ENCODE measurements at places on chromosomes 12 and 14.
A peak's percentile ranks its signal among the peaks of the same experiment; 100 is the strongest.

DNA sequence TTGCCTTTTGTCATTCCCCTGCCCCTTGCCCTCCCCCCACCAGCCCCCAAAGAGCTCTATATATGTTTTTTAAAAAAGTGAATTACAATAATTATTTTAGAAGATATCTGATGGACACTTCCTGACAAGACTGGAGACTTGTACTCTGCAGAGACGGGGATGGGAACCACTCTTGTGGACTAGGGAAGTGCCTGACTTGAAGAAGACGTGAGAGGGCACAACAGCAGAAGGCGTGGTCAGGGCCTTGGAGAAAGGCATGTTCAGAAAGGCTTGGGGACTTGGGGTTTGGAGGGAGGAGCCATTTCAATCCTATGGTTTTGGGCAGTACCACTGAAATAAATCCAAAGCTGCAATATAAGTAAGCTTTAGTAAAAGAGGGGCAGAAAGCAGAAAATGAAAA is 154.7 kb downstream of the APAF1 start:
- DNase-seq = no peak

DNA sequence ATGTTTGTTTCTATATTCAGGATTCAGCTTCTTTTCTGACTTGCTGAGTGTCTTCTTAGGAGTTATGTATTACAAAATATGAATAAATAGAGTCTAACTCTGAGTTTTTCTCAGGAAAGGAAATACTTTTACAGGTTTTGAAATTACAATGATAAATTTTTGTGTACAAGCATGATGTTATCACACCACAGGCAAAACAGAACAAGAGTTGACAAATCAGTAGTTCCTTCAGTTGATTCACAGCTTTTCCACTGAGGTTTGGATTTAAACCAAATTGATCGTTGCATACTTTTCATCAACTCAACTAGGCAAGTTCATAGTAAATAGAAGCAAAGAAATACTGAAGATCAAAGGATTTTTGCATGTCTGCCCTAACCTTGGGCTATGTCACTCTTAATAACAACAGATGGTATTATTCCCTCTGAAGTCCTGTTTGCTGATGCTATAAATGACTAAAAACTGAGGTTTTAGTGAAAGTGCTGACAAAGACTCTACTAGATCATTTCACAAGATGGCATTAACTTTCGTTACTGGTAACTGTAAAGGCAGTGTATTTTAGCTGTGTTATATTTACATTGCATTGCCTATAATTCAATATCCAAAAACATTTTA is 520.2 kb downstream of the FLRT2 start:
- no peak for DNase-seq

DNA sequence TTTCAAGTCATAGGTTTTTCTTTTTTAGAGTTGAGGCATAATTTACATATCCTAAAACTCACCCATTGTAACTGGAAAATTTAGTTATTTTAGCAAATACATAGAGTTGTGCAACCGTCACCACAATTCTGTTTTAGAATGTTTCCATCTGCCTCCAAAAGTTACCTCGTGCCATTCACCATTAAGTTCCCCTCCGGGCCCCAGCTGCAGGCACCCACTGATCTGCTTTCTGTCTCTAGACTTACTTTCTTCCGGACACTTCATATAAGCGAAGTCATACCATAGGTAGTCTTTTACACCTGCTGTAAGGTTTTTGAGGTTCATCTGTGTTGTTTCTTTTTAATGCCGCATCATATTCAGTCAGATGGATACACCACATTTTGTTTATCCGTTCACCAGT is 28.7 kb downstream of the PPP2R5C start:
- no peak for DNase-seq

DNA sequence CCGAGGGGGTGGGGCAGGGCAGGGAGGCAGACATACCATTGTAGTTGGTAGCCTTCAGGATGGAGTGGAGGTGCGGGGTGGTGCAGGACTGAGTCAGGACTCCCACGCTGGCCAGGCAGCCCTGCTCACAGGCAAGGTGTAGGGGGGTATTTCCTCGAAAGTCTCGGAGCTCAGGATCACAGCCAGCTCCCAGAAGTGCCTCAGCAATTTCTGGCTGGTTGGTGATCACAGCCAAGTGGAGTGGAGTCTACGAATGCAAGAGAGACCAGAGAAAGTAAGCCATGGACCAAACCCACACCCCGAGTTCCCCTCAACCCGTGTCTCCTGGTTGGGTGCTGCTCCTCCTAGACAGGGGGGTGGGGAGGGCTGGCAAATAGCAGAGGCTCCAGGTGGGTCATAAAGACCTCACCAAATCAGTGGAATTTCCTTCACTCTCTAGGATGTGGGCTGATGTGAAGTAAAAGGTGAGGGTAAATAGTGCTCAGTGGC is 1.4 kb downstream of the NFKBIA start:
- no peak for DNase-seq

DNA sequence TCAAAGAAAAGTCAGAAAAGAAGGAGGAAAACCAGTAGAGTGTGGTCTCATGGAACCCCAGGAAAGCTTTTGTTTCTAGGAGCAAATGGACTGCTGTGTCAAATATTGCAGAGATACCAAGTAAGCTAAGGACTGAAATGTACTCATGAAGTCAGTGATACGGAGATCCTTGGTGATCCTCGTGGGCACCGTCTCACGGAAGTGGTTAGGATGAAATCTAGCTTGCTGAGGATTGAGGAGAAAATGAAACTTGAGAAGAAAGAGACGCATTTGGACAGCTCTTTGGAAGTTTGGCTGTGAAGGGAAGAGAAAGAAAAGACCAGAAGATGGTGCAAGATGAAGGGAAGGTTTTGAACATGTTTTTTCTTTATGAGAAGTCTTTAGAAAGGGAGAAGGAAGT is 104.0 kb upstream of the CCND2 start:
- DNase-seq = no peak

GRCh38 chr12:91098941-91099340 is 12.4 kb downstream of the LUM start:
- peak; percentile 26 for DNase-seq

GRCh38 chr12:103882861-103883596 is 42.0 kb upstream of the NT5DC3 start:
- no peak for DNase-seq

DNA sequence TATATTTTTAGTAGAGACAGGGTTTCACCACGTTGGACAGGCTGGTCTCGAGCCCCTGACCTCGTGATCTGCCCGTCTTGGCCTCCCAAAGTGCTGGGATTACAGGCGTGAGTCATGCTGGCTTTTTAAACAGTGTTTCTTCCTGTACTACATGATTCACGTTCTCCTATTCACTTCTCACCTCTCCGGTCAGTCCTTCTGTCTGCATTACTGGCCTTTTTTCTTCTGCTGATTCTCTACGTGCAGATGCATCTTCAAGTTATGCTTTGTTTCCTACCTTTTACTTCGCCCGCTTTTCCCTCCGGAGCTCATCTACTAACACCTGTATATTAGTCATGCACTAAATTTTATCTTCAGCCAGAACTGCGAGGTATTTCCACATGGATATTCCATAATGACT is 296.2 kb upstream of the FLRT2 start:
- DNase-seq = peak; percentile 46

DNA sequence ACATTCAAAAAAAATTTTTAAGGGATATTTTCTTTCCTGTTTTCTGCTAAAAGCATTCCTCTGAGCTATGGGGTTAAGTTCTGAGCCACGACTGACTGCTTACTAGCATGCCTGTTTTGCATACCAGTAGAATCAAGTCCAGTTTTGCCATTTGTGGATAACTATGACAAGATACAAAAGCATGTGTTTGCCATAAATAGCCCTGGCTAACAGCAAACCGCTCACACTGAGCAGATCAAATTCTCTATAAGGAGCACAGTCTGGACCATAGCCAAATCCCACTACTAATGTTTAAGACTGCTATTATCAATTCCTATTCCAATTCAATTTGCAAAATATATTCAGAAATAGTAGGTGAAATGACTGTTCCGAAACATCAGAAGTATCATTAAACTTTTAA is 3.2 kb downstream of the CFL2 start:
- DNase-seq = peak; percentile 48

DNA sequence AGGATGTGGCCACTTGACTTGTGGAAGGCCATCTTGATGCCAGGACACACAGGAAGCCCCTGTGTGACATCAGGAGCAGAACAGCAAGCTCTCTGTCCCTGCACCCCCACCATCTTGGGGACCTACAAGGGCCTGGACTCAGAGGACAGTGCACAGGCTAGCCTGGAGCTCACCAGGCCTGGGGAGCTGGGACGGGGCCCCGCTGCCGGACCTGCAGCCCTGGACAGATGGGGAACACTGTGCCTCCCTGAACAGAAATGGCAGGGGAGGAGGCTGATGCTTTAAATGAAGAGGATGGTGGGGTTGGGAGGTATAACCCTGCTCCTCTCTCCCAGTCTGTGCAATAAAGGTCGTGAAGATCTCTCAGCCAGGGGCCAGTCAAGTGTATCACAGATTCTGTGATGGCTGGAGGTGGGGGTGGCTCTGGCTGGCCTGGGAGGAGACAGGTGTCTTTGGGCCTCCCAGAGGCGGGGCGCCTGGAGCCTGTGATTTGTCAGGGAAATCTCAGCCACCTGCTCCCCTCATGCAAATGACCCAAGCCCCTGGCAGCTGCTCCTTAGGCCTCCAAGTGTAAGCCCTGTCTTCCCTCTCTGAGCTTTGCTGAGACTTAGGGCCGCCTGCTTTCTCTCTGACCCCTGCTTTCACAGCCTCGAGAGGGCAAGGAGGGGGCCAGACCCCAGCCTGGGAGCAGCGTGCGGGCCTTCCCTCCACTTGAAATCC is 1.1 kb upstream of the GNB3 start:
- no peak for DNase-seq

DNA sequence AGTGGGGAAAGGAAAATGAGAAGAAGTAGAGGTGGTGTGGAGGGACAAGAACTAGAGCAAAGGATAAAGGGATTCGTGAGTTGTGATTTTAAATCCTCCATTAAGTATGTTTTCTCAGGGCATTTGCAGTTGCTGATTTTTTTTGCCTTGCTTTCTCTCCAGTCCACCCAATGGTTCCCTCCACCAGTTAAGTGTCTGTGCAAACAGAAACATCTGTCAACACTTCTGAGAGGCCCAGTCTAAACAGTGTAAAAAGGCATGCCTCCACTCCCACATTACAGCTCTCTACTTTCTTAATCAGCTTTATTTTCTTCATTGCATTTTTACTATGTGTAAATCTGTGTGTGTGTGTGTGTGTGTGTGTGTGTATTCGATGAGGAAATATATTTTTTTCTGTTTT is 141.2 kb downstream of the PPFIA2 start:
- DNase-seq = no peak

- DNase-seq = no peak
Measured at GRCh38 chr14:98689951-98690350, 582.0 kb downstream of the BCL11B start.

DNA sequence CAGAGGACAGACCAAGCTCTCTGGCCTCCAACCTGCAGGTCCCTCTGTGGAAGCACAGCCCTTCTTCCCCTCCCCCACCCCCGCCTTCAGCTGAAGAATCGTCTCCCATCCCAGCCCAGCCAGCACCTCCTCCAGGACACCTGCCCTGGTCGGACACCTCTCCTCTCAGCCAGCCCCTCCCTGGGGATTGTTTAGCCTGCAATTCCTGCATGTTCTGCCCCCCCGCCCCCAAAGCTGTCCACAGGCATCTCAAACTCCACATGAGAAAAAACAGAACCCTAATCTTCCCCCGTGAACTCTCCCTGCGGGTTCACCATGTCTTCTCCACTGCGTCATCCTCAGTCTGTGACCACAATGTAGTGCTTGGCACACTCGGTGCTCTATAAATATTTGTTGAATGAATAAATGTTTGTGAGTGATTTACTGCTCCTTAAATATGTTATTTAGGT is 24.1 kb downstream of the PRIMA1 start:
- DNase-seq = no peak

GRCh38 chr14:67773844-67774377 is 42.5 kb downstream of the ZFYVE26 start:
- DNase-seq = no peak

DNA sequence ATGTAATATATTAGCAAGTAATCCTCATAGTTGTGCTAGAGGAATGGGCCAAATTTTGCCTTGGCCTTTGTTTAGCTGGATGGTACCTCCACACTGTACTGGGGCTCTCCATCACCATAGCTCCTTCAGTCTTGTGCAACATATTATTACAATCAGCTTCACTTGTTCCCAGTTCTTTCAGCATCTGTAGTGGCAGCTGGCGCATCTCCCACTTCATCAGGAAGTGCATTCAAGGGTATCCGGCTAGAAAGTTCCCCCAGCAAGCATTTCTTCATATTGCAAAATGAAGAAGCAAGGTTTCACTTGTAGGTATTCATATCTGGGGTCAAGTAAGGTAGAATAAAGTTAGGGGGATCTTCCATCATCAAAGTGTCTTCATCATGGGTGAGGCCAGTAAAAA is 123.7 kb downstream of the IGF1 start:
- DNase-seq = no peak

DNA sequence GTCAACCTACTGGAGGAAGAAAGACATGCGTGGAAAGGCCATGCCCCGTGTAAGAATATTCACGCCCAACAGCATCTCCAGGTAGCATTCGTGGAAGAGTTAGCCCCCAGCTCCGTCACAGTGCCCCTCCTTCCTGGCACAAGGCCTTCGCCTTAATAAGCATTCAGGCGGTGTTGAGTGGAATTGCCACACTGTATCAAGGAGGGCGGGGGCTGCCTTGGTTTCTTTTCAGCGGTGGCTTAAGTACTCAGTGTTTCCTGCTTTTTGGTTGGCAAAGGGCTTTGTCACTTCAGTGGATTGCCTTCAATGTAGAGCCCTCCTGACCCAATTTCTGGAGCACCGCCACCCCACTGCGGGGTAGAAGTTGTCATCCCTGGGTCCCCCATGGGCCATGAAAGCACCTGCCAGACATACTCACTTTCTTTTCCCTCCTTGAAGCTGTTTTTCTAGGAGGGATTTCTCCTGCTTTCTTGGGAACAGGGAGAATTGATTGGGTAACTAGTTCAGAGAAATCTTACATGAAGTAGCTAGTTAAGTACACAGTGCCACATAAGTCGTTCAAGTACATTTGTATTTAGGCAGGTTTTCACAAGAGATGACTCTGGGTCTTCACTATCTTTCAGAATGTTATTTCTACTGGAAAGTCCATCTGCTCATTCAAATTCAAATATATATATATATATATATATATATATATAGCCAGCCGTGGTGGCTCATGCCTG is 65.5 kb upstream of the STON2 start:
- DNase-seq = no peak

DNA sequence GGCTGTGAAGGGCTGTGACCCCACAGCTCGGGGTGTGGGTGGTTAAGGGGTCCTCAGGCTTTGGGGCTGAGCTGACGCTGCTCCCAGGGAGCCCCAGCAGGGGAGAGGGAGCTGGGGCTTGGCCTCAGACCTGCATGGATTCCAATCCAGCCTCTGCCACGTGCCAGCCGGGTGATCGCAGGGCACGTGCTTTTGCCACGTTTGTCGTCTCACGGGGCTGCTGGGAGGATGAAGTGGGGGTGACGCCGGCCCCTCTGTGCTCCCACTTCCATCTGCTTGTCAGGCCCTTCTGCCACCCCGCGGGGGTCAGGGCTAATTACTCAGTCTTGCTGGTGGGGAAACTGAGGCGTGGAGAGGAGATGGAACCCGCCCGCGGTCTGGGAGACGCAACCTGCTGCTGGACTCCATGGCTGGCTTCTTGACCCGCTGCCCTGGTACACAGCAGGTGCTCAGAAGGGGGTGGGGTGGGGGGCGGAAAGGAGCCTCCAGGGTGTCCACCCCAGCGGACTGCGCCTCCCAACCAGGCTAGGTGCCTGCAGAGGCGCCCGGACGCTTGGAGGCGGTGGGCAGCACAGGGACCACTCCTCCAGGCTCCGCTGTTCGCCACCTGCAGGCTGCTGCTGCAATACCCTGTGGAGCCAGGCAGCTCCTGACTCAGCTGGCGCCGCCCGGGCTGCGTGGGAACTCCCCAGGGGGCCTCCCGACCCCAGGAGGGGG is 36.4 kb upstream of the PRIMA1 start:
- no peak for DNase-seq

GRCh38 chr14:92173668-92174067 is 51.9 kb downstream of the CPSF2 start:
- no peak for DNase-seq
